ENCODE measurements at places on chromosomes 2 and 18.

DNA sequence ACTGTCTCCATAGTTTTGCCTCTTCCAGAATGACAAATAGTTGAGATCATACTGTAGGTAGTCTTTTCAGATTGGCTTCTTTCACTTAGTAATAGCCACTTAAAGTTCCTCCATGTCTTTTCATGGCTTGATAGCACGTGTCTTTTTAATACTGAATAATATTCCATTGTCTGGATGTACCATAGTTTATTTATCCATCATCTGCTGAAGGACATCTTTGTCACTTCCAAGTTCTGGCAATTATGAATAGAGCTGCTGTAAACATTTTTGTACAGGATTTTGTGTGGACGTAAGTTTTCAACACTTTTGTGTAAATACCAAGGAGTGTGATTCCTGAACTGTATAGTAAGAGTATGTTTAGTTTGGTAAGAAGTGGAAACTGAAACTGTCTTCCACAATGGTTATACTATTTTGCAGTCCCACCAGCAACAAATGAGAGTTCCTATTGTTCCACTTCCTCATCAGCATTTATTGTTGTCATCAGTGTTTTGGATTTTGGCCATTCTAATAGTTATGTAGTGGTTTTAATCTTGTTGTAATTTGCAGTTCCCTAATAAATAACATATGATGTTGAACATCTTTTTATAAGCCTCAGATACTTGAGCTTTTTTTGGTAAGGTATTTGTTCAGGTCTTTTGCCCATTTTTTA lies 18.9 kb downstream of the LTBP1 start:
- DNase-seq: no peak

- DNase-seq: no peak
These were observed 29.6 kb upstream of the FOSL2 start for GRCh38 chr2:28362991-28363521.

- peak; percentile 64 for DNase-seq
These were observed 8.3 kb downstream of the OSR1 start for GRCh38 chr2:19349911-19350677.

GRCh38 chr2:48714245-48714644 lies 41.3 kb downstream of the LHCGR start:
- DNase-seq: no peak

DNA sequence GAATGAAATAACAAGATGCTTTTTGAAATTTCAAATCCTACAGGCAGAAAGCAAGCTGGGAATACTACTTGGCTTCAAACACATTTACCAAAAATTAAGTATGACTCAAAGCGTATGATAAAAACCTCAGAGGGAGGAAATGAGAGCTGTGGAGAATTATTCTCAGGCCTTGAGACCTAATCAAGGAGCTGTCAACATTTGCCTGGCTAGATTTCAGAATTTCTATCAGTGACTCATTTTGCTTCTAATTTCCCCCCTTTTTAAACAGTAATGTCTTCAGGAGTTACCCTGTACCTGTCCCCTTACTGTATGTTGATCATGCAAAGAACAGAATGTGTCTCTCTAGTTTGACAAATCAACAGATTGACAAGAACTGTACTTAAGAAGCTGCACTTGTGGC lies 1324.5 kb upstream of the DDX18 start:
- DNase-seq: no peak

- no peak for DNase-seq
These were observed 1037.7 kb upstream of the SLC39A10 start for GRCh38 chr2:194619366-194619765.

GRCh38 chr2:32289165-32289999 lies 11.7 kb downstream of the YIPF4 start:
- DNase-seq: no peak

GRCh38 chr2:180124273-180125139 lies 117.4 kb upstream of the CWC22 start:
- no peak for DNase-seq

GRCh38 chr18:23542461-23542860 lies 39.1 kb downstream of the RMC1 start:
- no peak for DNase-seq

- no peak for DNase-seq
These were observed 65.0 kb downstream of the SH3RF3 start for GRCh38 chr2:109193807-109194619.

DNA sequence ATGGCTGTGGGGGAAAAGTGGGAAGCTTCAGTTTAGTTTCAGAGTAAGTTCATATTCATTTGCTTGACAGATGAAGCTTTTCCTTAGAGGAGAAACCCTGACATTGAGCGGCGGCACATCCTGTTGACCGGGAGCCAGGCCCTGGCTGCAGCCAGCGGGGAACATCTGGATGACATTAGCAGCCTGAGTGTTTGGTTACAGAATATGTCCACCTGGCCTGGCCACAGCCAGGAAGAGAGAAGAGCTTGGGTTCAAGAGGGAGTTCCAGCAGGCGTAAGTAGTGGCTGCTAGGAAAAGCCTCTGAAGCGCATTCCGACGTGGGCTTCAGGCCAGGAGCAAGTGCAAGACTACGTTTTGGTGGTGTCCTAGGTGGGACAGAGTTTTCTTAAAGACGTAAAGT lies 144.9 kb upstream of the MYCN start:
- no peak for DNase-seq

DNA sequence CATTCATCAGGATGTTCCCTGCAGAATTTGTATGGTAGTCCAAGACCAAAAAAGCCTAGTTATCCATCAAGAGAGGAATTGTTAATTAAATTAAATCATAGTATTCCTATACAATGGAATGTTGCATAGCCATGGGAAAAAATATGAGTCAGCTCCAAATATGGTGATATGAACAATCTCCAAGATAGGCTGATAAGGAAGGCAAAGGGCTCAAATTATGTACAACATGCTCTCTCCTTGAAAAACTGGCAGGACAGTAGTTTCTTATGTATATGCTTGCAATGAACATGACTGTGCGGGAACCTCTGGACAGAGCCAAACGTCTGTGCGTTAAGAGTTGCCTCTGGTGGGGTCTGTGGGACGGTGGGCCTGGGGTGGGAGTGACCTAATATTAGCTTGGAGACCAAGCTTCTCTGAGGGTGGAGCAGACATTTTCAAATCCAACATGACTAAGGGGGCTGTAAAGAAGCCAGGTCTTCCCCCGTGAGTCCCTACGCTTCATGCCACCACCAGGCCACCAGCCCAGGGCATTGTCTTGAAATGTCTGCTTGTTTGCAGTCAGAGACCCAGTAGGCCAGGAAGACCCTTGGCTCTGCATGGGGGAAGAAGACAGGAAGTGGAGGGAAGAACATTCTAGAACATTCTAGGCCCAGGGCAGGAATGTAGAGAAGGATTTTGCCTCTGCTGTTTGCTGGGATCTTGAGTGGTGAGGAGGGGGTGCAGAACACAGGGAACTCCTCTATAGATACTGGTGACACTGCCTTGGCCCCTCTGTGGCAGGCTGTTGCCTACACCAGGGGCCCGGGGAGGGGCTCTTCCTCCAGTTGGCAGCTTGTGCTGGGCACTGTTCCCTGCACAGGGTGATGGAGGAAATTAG lies 244.0 kb upstream of the HS6ST1 start:
- no peak for DNase-seq

DNA sequence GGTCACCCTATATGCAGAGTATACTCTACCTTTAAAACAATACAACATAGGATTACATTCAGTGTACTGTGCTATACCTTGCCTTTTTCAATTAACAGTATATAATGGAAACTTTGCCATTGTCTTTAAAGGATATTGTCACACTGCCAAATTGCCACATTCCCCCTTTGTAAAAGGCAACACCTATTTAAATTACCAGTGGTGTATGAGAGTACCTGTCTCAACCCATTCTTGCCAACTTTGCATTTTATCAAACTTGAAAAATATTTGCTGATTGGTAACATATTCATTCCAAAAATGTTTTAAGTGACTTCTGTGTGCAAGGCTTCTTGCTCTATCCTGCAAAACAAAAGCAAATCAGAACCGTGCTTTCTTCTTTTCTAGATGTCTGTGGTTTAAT lies 92.9 kb downstream of the FMNL2 start:
- DNase-seq: no peak

- no peak for DNase-seq
These were observed 194.5 kb upstream of the LRRTM1 start for GRCh38 chr2:80499095-80499494.

DNA sequence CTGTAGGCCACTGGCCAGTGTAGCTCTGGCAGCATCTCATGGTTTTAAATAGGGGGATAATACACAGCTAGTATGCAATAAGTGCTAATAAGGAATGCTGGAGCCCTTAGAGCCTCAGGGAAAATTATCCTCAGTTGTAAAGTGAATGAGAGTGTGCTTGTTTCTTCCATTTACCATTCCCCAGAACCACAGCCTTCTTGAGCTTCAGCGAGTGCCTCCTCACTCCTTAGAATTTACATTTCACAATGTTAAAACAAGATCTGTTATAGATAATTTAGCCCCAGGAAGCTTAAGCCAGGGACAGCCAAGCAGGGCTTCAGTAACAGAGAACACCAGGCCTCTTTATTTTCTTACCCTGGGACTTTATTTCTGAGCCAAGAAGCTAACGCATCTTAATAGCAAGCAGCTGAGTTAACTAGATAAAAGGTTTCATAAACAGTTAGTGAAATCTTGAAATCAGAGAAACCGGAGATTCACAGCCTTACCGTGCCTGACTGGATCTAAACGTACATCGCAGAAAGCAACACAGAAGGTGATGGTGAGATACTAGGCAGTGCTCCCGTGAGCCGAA lies 535.2 kb downstream of the TDRD15 start:
- no peak for DNase-seq

GRCh38 chr2:213150315-213151097 lies 906 bp downstream of the IKZF2 start:
- no peak for DNase-seq

DNA sequence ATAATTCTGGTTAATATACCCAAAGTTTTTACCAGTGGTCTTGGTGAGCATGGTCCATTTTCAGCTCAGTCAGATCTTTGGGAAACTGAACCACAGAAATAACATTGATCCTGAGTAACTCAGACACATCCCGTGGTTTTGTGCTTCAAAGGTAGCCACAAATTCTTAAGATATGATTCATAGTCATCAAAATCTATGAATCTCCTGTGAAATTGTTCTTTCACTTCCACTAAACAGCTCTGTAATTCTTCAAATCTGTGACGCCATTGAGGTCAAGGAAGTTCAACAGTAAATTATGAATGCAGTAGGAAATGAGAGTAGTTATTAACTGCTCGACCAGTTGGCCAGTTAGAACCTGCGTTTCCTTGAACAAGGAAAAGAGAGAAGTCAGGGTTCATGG lies 147.3 kb downstream of the IRS1 start:
- no peak for DNase-seq

GRCh38 chr18:23438608-23439366 lies 14.3 kb upstream of the RIOK3 start:
- no peak for DNase-seq

DNA sequence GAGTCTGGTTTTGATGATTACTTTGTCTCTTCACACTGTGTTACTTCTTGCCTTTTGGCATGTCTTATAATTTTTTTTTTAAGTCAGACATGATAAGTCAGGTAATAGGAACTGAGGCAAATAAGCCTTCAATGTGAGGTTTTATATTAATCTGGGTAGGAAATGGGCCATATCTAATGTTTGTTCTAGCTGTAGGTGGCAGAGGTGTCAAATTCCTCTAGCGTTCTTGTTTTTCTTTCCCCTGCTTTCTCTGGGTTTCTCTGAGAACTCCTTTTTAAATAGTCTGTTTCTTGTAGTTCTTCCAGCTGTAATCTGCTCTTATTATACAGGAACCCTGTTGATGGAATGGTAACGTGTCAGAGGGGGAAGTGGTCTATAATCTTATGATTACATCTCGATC lies 5.7 kb downstream of the SP140 start:
- DNase-seq: no peak

DNA sequence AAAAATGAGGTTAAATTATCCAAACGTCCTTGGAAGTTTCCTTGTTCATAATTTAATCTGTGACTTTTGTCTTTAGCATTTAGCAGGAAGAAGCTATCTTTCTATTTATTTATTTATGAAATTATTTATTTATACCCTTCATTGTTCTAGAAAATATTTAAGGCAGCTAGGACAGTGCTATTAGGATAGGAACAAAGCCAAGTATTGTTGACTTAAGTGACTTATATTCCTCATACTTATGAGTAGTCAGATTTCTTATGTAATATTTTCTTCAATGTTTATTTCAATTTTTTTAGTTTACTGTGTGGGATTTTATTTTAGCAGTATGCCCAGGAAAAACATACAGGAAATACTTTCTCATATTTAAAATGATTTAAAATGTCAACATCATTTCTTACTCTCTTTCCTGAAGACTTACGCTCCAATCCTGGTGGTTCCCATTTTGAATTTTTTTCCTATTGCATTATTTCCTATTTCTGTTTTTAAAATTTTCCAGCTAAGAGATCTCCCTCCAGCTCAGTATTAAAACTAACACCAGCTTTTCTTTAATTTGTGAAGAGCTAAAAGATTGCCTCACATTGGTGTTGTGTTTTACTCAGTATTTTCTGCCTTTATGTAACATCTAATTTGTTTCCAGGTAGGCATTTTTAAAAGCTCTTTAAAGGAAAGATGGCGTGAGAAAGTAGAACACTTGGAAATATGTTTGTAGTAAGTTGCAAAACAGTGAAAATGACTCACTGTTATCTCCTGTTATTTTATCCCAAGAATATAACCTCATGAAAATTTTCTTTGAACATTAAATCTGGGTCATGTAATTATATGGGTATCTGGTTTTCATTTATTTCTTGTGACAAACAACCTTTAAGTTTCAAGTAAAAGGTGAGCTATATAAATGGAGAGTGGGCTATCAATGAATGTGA lies 32.2 kb downstream of the MAPRE2 start:
- DNase-seq: no peak

DNA sequence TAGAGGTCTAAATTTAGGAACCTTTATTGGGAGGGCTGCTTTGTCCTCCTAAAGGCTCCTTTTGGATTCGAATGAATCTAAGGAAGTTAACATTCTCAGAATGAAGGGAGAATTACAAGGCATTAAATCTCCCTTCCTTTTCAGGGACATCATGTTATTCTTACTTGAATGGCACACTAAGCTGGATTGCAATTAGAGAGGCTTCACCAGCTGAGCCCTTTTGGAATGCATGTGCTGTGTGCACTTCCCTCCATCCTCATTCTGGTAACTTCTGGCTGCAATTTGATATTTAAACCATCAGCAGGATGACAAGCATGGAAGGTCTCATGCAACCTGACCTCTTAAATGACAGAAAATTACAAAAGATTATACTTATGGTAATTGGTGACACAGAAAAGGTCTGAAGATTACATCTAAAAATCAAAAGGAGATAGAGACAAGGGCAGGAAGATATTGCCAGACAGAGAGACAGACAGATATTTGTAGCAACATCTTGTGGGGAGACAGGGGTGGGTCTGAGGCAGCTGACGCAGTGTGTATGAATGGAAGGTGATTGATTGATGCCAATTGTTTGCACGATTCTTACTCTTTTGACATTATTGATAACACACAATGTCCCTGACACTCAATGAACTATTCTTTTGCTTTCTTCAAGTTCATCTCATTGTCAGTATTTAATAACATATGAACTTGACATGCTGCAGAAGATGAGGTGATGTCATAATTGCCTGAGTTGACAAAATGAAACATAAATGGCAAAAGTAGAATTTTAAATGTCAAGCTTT lies 570.8 kb upstream of the GYPC start:
- DNase-seq: no peak

- no peak for DNase-seq
These were observed 401.0 kb upstream of the UBE2E3 start for GRCh38 chr2:180579388-180579787.

Measured in activated T-cell treated with anti-CD3 and anti-CD28 coated beads, Interleukin-2, amount 50 U/mL, for 1 hour (primary cell).